ENCODE measurements at places on chromosomes 13 and 19.

GRCh38 chr13:63948045-63948444 is 2532.4 kb upstream of the PCDH20 start:
- DNase-seq: no peak

- no peak for DNase-seq
Measured at GRCh38 chr13:96844616-96845015, 149.7 kb downstream of the OXGR1 start.

DNA sequence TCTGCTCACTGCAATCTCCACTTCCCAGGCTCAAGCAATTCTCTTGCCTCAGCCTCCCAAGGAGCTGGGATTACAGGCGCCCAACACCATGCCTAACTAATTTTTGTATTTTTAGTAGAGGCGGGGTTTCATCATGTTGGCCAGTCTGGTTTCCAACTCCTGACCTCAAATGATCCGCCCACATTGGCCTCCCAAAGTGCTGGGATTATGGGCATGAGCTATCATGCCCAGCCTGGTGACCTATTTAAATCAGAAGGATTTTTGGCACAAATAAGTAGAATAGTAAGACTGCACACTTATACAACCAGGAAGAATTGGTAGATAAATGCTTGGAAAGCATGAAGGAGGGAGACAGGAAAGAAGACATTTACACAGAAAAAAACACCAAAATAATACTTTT is 53.4 kb upstream of the AKAP11 start:
- DNase-seq: no peak

DNA sequence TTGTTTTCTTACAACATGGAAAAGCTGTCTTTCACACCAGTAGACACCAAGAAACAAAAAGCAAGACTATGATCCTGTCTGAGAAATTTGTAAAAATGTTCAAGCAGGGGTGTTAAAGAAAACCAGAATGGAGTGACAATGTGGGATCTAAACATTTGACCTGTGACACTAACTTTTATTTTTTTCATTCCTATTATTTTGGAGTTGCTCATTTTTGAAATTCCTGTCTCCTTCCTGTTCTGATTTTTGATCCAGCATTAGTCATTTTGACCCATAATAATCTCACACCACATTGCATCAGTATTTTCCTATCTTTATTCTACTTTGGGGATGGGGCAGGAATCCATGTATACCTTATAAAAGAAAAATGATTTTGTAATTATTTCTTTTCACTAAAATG is 164.2 kb downstream of the DLEU7 start:
- DNase-seq: no peak

- DNase-seq: no peak
Measured at GRCh38 chr19:33390101-33390907, 16.8 kb downstream of the CEBPG start.

- DNase-seq: no peak
Measured at GRCh38 chr19:47891622-47891922, 5.5 kb upstream of the SULT2A1 start.

GRCh38 chr19:49020342-49020741 is 3.5 kb upstream of the LHB start:
- no peak for DNase-seq

- DNase-seq: no peak
Measured at GRCh38 chr19:40561947-40562346, 14.7 kb upstream of the SHKBP1 start.

DNA sequence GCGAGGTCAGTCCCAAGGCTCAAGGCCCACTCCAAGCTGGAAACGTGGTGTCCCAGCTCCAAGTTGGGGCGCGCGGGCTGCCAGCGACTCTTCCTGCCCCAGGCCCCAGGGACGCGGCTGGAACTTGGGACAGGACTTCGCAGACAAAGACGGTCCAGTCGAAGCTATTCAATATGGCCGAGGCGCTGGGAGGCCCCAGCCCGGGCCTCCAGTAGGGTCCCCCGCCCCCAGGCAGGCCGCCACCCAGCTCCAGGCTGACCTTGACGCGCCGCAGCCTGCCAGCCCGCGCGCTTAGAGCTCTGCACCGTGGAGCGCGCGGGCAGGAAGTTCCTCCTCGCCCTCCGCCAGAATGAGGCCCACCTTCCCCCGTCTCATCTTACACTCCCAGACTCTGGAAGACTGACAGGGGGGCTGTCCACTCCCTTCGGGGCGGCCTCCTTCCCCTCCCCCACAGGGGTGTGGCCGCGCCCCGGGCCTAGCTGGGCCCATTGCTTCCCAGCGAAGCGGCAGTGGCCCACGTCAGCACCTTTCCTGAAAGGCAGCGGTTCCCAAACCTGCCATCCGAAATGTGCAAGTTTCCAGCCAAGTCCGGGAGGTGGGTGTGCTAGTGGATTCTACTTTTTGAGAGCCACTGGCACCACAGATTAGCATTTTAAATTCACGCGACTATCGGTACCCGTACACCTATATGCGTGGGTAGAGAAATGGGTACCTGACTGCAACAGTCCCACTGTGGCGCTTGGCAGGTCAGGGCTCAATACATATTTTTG is at the start of gene CCDC8:
TSS of gene CCDC8 (minus strand) at position 303 of the 770 bp plus-strand sequence. CDS start 754 bp downstream, outside the sequence.
- no peak for DNase-seq
